ENCODE measurements at places on chromosomes 13 and 19.
A peak's percentile ranks its signal among the peaks of the same experiment; 100 is the strongest.

GRCh38 chr13:113912596-113912995 lies 48.7 kb upstream of the GAS6 start:
- DNase-seq: no peak

DNA sequence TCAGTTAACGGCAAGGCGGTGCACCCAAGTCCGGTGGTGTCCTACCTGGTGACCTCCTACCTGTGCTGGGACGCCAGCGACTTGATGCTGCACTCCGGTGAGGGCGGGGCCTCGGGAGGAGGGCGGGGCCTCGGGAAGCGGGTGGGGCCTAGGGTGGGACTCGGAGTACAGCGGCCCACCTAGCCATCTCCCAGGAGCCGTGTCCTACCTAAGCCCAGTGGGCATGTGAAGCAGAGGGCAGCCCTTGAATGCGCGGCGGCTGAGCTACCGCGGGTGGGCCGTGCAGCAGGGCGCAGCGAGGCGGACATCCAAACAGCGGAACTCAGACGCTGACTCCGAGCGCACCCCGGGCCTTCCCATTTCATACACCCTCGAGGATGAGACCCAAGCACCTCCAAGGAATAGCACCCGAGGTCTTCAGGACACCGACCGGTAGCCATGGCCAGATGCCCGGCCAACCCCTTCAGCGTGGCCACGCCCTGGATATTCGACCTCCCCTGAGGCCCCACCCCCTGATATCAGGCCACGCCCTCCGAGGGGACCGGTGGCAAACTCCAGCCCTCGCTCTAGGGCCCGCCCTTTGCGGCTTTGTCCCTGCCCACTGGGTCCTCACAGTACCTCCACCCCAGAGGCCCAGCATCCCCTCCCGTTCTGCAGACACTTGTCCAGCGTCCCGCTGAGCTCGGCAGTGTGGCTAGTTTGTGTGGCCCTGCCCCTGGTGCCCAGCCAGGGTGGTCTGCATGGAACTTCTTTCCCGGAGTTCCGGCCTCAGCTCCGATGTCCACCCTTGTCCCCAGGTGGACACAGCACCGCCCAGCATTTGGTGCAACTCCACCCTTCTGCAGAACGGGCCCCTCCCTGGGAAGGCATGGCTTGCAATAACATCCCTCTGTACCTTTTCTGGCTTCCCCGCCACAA lies 5.4 kb downstream of the KLK1 start:
- DNase-seq: no peak

DNA sequence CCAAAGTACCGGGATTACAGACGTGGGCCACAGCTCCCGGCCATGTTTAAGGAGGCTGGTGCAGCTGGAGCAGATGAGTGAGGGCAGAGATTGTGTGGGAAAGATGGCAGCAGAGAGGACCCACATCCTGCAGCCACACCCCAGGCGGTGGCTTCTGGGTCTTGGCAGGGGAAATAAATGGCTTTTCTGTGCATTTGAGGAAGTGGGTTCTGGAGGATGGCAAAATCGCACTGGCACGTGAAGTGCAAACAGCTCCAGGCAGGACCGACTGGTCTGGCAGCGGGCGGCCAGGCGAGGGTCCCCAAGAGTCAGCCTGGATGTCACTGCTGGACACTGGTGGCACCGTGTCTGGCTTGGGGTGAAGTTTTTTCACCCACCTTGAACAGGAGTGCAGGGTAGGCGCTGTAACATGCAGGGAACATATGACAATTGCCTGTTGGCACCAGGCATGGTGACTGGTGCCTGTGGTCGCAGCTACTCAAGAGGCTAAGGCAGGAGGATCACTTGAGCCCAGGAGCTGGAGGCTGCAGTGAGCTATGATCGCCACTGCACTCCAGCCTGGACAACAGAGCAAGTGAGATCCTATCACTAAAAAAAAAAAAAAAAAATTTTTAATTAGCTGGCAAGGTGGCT lies 8.4 kb downstream of the B3GNT3 start:
- DNase-seq: peak; percentile 51

- DNase-seq: peak; percentile 52
Measured at GRCh38 chr19:13098277-13099072, 4.2 kb downstream of the LYL1 start.

GRCh38 chr19:48836089-48837017 lies at the start of gene HSD17B14:
Gene HSD17B14 (minus strand): TSS chr19:48836491. CDS start chr19:48836411, 80 bp downstream.
- no peak for DNase-seq

DNA sequence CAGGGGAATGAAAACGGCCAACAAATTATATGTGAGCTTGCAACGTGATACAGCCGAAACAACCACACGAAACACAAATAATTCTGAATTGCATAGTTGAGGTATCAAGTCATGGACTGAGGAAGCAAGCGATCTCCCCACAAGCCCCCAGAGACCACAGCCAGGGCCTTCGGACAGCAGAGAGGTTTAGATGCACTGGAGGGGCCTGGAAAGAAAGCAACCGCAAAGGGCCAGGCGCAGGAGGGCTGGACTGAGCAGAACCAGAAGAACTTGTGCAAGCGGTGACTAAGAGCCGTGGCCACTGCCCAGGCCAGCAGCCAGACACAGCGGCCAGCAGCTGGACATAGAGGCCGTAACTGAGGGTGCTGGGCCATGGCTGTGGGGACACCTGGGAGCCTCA lies 131.4 kb downstream of the TNFRSF19 start:
- DNase-seq: no peak

DNA sequence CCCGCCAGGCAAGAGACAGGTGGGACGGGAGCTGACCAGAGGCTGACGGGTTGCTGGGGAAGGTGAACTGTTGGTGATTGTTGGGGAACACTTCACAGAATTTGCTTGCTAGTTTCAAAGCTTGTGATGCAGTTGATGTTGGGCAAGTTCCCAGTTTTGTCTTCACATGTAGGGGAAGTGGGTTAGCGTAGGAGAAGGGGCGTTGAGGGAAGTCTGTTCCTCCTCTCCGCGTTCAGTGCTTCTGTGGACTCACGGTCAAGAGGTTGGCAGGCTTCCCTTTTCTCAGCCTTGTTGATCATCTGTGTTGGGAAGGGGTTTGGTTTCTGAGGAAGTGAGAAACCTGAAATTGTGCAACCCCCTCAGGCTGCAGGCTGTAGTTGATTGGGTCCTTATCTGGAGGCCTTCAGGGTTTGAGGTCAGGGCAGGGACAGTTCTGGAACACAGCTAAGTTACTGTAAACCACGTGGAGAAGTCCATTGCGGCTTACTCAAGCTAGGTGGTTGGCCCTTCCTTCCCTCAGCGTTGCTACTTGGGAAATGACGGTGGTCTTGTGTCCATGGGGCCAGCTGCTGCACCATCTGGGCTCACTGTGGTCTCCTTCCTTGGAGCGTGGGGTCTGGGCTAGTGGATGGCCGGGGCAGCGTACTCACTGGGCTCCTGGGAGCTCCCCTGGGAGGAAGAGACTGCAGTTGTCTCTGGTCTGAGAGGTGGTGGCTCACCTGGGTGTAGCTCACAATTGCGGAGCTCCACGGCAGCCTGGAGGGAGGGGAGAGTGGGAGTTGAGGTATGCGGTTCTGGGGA lies 7.5 kb downstream of the RPS9 start:
- DNase-seq: peak; percentile 100

- no peak for DNase-seq
Measured at GRCh38 chr13:82791035-82791434, 1091.2 kb downstream of the SLITRK1 start.

- DNase-seq: no peak
Measured at GRCh38 chr13:39490136-39490535, 112.9 kb downstream of the LHFPL6 start.

- no peak for DNase-seq
Measured at GRCh38 chr19:56642711-56643459, at the start of gene SMIM17. Gene SMIM17 (plus strand): TSS chr19:56643159. CDS start chr19:56645668, 2,509 bp downstream.

GRCh38 chr19:21430675-21431074 lies 33.7 kb downstream of the ZNF493 start:
- no peak for DNase-seq

DNA sequence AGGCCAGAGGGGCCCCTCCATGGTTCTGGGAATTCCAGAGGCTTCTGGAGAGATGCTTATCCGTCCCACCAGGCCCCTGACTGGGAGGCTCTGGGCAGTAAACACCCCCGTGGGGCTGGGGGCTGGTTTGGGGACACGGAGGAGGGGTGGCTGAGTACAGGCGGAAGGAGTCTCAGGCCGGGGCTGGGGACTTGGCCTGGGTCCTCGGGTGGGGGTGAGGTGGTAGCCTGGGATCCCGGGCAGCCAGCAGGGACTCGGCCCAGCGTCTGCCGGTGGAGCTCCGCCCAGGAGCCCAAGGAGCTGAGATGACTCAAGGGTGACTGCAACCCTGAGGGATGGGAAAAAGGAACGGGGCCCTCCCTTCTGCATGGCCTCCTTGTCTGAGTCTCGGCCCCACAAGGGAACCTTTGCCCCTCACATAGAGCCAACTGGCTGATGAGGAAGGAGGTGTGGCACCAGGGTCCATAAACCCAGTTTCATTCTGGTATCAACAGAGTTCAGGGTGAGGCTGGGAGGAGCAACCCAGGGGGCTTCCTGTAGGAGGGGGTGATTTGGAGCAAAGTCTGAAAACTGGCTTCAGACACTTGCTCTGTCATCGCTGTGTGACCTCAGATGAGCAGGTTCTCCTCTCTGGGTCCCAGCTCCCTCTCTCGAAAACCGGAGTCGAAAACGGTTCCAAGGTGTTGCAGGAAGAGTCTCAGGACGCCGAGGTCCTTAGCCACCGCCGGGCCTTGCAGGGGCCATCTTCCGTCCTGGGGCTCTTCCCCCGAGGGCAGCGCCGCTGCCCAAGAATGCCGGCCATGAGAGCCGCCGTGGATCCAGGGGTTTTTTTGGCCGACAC lies 809 bp downstream of the MISP start:
- DNase-seq: no peak

- DNase-seq: peak; percentile 27
Measured at GRCh38 chr19:14347999-14348889, 33.0 kb upstream of the ADGRE5 start.

DNA sequence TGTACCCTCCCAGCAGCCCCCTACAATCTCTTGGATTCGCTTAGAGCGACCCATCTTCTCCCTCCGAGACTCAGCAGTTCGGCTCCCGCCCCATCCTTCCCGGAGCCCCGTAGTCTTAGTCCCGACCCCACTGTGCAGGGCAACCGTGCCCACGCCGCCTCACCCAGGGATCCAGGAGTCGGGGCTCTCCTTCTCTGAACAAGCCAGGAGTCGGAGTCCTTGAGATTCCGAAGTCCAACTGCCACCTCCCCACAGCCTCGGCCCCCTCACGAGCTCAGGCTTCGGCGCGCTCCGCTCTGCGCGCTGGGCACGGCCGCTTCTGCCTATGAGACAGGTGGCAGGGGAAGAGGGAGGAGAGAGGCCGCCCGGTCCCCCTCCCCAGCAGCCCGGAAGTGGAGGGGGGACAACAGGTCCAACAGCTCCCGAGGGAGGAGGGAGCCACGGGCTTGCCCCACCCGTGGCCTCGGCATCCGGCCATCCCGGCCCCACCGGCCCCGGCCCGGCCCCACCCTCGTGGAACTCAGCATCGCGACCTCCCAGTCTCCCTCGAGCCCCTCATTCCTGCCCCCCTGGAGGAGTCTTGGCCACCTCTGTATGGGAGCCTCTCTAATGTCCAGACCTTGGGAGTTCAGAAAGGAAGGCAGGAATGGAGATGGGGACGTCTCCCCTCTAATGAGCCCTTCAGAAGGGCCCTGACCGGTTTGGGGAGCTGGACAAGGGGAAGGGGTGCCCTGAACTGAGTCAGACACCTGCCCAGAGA lies at the start of gene PHLDB3:
Gene PHLDB3 (minus strand): TSS at position 321 of the 760 bp plus-strand sequence. CDS start 628 bp downstream, outside the sequence.
- peak; percentile 25 for DNase-seq

GRCh38 chr13:44576351-44577235 lies 463 bp upstream of the TSC22D1 start:
- peak; percentile 55 for DNase-seq

GRCh38 chr13:99151516-99151915 lies 49.1 kb upstream of the UBAC2 start:
- no peak for DNase-seq
